ENCODE measurements at places on chromosomes 11 and 22. TPM values are rescaled to one million over a fixed set of nuclear protein-coding genes. Genes with fewer than 3 reads are reported as not detected.
A peak's percentile ranks its signal among the peaks of the same experiment; 100 is the strongest.

ARSA gene
- 38.6 TPM for total RNA-seq

GRCh38 chr11:34984514-34984913, 68.1 kb downstream of the PDHX start:
- no peak for DNase-seq

KCNK4 gene
- not detected for total RNA-seq

DNA sequence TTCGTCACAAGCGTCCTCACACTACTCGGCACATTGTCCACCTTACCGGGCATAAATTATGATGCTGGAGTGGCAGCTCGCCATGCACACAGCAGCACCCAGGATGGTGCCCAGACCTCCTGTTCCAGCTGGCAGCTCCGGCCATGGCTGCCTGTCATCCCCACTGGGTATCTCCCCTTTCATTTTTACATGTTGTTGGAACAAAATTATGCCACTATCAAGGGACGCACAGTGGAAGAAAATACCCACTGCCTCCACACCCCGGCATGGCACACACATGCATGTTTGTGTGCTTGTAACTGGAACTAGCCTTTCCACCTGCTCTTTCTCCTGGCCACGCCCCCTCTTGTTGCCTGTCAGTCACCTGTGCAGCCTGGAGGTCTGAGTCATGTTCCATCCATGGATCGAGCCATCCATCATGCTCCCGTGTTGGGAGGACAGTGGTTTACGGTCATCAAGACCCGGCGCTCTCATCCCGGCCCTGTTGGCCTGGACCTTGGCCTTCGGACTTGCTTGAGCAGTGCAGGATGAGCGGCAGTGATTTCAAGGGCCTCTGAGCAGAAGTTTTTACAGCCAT, 1069.6 kb downstream of the BRD1 start:
- peak; percentile 35 for DNase-seq

EHBP1L1 gene
- total RNA-seq: 20.1 TPM
